Left renal cortex interstitium (tissue), 4 donors: ENCODE measurements at places on chromosomes 11 and 22. TPM values are rescaled to one million over a fixed set of nuclear protein-coding genes. Genes with fewer than 3 reads are reported as not detected.

DNA sequence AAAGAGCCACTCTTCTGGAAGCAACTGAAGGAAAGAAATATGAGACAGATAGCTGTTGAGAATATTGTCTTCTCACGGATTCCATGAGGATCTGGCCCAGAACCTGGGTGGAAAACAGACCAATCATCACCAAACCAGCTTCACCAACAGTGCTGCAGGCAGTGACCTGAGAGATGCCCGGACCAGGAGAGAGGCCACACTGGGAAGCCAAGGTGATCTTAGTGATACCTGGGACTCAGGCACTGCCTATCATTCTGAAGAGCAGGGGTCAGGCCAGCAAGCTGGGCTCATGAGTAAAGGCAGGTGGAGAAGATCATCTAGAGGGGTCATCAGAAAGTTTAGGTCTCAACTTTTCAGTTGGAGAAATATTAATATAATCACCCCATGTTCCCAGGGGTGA, 595.8 kb upstream of the CADM1 start:
- DNase-seq = no peak

GRCh38 chr11:128048121-128048520, 539.2 kb downstream of the ETS1 start:
- DNase-seq = no peak

DNA sequence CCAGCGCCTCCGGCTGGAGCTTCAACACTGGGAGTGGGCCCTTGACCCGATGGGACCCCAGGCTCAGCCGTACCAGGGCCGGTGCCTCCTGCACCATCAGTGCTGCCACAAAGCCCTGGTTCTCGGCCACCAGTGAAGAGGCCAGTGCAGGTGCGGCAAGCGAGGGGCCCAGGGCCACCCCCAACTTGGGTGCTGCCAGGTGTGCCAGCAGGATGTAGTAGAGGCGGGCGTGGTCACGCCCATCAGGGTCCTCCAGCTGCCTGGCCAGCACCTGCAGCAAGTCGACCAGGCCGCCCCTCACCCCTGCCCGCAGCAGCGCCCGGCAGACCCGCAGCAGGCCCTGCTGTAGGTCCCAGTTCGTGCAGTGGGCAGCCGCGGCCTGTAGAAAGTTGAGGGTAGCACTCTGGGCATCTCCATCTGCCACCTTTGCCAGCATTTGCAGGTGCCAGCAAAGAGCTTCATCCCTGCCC, 2.3 kb downstream of the AP5B1 start:
- no peak for DNase-seq

DNA sequence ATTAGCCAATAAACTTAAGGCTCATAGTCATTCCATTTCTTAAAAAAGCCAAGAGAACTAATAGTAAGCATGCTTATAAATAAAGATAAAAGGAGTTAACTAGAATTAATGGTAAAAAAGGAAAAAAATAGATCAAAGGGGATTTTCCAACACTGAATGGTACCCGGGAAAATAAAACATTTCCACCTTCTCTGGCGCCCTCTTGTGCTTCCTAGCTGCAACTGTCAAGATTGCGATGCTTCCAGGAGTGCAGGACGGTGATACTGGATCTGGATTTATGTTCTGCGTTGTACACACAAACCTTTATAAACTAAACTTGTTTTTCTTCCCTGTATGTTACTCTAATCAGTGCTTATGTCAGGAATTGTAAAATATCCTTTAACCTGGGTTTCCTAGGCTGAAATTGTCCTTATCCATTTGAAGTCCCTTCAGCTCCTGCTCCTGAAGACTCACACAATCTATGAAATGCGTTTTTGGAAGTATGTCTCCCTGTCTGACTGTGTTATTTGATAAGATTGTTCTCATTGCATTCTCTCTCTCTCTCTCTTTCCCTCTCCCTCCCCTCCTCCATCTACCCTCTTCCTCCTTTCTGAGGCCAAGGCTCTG, 9.6 kb upstream of the HTATIP2 start:
- no peak for DNase-seq

GRCh38 chr11:120648771-120649170, 137.2 kb downstream of the GRIK4 start:
- DNase-seq = no peak

- DNase-seq = no peak
Measured at GRCh38 chr22:32579529-32580220, 105.1 kb downstream of the FBXO7 start.

GRCh38 chr22:38866399-38867123, 5.5 kb downstream of the CBX6 start:
- DNase-seq = peak; percentile 50

- DNase-seq = no peak
Measured at GRCh38 chr11:126482586-126483108, 127.2 kb downstream of the ST3GAL4 start.

The TMX2 gene
- 108 TPM for polyA plus RNA-seq

The REXO2 gene
- 137 TPM for polyA plus RNA-seq

The MMP3 gene
- 0.25 TPM for polyA plus RNA-seq

The TENM4 gene
- polyA plus RNA-seq = 29.5 TPM

The EXPH5 gene
- 2.4 TPM for polyA plus RNA-seq
